ENCODE measurements at places on chromosomes 11 and 22.

GRCh38 chr11:73851046-73851764 lies 25.4 kb downstream of the COA4 start:
- DNase-seq, result no peak

DNA sequence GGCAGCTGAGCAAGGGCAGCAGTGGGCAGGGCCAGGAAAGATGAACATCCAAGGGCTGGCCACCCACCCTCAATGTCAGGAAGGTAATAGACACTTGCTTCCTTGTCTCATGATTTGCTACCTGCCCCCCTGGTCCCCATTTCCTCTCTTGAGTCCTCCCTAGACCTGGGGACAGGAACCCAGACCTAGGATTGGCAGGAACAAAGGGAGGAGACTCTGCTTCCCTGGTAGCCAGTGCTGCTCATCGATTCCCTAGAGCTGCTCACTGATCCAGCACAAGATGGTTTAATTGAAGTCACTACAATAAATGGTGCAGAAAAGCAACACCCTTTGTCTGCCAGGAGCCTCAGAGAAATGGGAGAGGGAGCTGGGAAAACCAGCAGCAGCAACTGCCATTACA lies 67.8 kb upstream of the CHST1 start:
- no peak for DNase-seq

DNA sequence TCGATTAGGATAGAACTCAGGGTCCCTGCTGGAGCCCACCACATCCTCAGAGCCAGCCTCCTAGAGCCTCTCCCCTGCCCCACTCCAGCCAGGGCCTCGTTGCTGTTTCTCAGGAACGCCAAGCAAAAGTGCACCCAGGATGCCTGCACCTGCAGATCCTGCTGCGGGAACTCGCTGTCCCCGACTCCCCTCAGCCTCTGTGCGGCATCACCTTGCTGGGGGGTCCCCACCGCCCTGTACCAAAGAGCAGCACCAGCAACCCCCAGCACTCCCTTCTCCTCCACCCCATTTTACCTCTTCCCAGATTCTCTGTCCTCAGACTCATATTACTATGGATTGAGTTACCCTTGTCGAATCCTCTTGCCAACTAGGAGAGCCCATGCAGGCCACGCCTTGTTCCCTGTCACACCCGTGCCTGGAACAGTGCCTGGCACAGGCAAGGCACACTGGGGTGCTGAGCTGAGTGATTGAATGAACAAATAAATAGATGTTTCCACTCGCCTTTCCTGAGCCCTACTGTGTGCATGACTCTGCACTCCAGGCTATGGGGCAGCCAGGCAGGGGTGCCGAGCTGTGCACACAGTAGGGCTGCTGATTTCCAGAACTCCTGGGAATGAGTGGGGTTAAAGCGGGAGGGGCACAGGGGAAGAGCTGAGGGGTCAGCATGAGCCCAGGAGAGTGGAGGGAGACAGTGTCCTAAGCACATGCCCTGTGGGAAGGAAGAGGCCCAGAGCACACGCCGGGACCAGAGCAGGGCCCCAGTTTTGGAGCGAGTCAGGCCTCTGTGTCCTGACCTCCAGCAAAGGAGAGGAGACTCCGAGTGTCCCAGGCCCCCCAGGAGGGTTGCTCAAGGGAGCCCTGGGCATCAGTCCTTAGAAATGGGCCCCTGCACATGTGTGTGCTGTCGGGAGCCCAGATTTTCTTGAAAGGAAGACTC lies 44.3 kb downstream of the LINC01488 start:
- no peak for DNase-seq

DNA sequence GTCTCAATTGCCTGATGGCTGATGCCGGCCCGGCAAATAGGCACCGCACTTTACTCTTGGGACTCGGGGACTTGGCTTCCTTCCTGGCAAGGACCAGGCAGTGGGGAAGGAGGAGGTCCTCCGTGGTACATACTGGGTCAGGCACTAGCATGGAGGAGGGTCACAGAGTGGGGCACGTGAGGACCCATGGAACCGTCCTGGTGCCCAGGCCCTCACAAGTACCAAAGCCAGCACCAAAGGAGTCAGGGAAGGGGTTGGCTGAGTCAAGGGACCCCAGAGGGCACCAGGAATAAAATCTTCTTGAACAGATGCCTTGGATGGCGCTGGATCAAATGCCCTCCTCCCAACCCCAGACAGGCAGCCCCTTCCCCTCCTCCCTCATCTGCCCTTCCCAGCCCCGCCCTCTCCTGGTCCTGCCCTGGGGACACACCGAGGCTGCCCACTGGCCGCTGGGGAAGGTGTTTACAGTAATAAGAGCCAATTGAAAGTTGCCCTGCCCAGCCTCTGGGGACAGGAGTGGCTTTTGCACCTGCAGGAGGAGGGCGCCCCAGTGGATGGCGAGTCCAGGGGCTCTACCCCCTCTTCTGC lies 5.6 kb upstream of the CARNS1 start:
- no peak for DNase-seq

DNA sequence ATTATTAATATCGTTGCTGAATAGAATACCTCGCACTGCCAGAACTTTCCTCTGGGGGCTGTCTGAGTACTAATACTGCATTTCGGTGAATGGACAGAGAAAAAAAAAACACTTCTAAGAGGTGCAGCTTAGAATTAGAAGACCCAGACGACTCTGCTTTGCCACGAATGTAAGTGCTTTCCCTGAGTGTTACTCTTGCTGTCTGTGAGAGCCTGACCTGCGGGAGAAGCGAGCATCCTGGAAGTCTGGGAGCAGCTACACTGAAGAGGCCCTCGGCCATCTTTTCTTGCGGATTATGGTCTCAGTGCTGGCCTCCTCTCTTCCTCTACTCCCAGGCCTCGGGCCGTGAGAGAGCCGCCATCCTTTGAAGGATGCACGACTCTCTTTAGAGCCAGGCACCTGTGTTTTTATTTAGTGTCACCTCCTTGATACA lies 94.9 kb downstream of the SCN3B start:
- DNase-seq, result no peak

DNA sequence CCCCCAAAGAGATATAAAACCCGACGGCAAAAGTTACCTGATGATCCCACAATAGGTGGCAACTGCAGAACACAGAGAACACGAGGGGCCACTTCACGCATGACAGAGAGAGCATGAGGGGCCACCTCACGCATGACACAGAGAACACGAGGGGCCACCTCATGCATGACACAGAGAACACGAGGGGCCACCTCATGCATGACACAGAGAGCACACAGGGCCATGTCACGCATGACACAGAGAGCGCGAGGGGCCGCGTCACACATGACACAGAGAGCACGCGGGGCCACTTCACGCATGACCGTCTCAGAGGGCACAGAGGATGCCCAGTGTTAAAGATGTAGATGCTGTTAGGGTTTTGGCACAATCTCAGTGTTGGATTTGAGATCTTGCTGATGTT lies 1359.5 kb downstream of the TBC1D22A start:
- DNase-seq, result no peak

- DNase-seq, result no peak
These were observed 8.4 kb downstream of the CLDN5 start for GRCh38 chr22:19515654-19516377.

DNA sequence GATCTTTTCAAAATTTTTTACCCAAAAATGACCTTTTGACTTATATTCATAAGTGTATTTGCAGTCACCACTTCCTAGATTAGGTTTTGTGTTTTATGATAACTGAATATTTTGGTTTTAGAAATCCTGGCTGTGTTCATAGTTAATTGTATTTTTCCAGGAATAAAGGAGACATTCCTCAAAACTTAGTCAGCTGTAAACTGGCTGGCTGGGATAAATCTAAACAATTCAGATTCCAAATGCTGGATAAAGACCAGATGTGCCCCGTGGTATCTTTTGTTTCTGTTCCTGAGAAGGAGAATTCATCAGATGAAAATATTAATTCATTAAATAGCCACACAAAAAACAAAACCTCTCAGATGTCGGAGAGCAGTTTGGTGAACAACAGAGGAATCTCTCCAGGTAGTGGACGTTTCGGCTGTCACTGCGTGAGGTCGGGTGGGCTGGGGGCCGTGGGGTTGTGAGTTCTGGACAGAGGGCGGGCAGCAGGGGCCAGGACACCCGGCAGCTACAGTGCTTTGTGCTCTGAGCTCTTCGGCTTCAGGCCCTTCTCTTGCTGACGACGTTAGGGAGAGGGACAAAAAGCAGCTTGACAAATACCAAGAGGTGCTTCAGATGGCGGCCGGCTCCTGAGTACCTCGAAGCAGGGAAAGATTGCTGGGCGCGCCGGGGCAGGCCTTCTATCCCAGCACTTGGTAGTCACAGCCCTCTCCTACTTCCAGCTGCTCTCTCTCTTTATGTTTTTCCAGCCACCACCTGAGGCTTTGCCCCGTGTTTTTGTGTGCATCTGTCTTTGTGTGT lies 24.6 kb downstream of the MOV10L1 start:
- no peak for DNase-seq

DNA sequence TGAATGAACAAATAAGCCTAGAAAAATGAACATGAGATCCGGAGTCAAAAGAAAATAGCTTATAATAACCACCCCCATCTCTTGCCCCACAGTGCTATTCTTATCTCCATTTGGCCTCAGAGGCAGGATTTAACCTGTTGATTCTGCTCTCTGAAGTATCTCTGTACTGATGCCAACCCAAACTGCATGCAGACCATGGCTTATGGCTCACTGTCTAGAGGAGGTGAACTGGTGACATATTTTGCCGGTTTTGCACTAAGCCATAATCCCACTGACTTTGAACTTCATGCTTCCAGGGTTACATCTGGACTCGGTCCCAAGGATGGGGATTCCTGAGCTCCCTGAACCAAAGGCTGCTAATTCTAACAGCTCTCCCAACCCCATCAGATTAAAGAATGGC lies 397.1 kb downstream of the TENM4 start:
- DNase-seq, result no peak

DNA sequence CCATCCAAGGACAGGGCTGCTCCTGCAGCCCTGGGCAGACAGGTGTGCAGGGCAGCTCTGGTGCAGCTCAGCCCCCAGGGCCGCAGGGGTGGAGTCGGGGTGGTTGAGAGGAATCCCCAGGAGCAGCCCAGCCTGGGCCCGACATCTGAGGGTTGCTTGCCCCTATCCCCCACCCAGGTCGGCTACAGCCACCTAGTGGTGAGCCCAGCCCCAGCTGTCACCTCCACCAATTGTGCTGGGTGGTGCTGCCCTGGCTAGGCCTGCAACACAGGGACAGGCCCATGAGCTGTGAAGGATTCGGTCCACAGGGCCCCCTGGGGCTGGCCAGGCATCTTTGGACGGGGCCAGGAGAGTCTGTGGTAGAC lies 29.6 kb downstream of the RTN4R start:
- no peak for DNase-seq

GRCh38 chr22:36963302-36963701 lies 49.9 kb downstream of the CSF2RB start:
- DNase-seq, result no peak

DNA sequence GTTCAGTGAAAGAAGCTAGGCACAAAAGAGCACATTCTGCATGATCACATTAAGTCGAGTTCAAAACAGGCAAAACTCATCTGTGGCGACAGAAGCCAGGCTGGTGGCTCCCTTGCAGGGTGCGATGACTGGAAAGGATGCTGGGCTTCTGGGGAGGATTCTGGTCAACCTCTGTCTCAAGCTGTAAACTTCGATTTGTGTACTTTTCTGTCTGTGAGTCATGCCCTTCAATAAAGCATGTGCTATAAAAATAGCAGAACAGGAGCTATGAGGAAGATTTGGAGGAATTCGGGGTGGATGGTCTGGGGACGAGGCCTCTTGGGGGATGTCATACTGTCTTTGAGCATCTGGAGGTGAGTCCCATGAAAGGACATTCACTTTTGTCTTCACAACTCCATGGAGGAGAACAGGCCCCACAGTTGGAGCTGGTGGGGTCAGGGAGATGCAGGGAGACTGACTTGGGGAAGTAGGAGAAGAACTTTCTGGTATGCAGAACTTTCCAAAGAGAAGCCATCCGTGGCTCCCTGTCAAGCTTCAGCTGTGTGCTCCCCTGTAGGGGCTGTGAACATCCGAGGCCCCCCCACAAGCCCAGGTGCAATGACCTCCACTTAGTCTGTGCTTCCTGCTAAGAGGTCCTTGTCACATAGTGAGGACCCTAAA lies 77.8 kb upstream of the LINC01488 start:
- DNase-seq, result no peak

DNA sequence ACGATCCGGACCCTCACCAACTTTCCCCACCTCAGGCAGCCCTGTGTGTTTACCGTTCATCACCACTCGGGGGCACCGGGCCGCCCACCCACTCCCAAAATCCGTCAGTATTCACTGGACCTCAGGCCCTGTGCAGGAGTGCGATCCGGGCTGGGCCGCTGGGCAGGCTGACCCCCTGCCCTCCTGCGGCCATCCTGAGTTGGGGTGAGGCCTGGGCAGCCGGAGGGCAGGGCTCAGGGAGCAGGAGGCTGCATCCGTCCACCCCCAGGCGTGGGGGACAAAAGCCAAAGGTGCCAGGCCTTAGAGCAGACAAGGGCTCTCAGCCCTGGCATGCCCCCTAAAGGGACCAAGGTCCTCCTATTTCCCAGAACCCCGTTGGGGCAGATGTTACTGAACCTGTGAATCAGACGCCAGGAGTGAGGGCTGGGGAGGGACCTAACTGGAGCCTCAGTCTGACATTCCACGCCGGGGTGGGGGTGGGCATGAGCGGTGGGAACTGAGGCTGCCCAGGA lies 16.8 kb upstream of the TMEM191C start:
- DNase-seq, result no peak

- DNase-seq, result no peak
These were observed 11.7 kb upstream of the UCP3 start for GRCh38 chr11:74020539-74020938.

DNA sequence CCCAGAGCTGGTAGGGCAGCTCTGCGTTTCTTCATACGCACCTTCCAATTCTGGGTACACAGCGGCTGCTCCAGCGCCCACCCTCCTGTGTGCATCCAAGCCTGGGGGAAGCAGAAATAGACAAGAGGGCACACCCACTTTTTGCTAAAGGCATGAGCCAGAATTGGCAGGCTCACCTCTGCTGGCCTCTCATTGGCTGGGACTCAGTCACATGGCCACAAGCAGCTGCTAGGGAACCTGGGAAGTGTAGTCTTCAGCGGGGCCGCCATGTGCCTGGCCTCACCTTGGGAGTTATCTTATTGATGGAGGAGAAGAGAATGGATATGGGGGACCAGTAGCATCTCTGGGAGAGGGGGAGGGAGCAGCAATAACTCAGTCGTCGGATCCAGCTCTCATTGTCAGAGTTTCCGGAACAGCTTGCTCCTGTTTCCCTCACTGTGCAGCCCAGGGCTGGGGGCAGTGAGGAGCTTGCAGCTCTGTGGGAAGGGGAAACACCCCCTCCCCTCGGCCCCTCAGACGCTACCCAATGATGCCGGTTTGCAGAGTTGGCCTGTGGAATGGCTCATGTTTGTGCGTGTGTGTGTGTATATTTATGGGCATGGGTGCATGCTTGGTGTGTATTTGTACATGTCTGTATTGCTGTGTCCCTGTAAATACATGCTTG lies 11.8 kb upstream of the MIEF1 start:
- peak; percentile 68 for DNase-seq

GRCh38 chr11:126419801-126420697 lies 64.6 kb downstream of the ST3GAL4 start:
- DNase-seq, result no peak

GRCh38 chr11:112277941-112278340 lies 17.3 kb upstream of the PLET1 start:
- no peak for DNase-seq

- DNase-seq, result no peak
These were observed 45.0 kb downstream of the LHFPL7 start for GRCh38 chr22:24901448-24901847.

- DNase-seq, result no peak
These were observed 10.6 kb downstream of the STT3A start for GRCh38 chr11:125603207-125603606.

GRCh38 chr11:85823816-85824215 lies 12.9 kb upstream of the SYTL2 start:
- DNase-seq, result no peak

GRCh38 chr22:19988965-19989724 lies 27.5 kb downstream of the ARVCF start:
- DNase-seq, result no peak
